Type B pancreatic cell (in vitro differentiated cells): ENCODE measurements at places on chromosomes 5 and 9. TPM values are rescaled to one million over a fixed set of nuclear protein-coding genes. Genes with fewer than 3 reads are reported as not detected.

GRCh38 chr9:112242147-112242804 lies 67.2 kb upstream of the SUSD1 start:
- no peak for DNase-seq

GRCh38 chr5:129609710-129610109 lies 138.2 kb upstream of the MINAR2 start:
- no peak for DNase-seq

Gene C9orf153
- 1.1 TPM in 1 of 2 replicates, not detected in the other for total RNA-seq

Gene KCNV2
- not detected in 2 replicates for total RNA-seq

Gene PCDHA1
- total RNA-seq, result 0.45 TPM in 1 of 2 replicates, not detected in the other

Gene PITX1
- 6.3 and 13.4 TPM in 2 replicates for total RNA-seq

Gene FGF18
- total RNA-seq, result 1.7 and 3.2 TPM in 2 replicates

GRCh38 chr5:107533910-107534876 lies 136.5 kb downstream of the EFNA5 start:
- DNase-seq, result no peak

- peak; percentile 76 for DNase-seq
Measured at GRCh38 chr5:134525683-134526482, 413 bp downstream of the JADE2 start.

DNA sequence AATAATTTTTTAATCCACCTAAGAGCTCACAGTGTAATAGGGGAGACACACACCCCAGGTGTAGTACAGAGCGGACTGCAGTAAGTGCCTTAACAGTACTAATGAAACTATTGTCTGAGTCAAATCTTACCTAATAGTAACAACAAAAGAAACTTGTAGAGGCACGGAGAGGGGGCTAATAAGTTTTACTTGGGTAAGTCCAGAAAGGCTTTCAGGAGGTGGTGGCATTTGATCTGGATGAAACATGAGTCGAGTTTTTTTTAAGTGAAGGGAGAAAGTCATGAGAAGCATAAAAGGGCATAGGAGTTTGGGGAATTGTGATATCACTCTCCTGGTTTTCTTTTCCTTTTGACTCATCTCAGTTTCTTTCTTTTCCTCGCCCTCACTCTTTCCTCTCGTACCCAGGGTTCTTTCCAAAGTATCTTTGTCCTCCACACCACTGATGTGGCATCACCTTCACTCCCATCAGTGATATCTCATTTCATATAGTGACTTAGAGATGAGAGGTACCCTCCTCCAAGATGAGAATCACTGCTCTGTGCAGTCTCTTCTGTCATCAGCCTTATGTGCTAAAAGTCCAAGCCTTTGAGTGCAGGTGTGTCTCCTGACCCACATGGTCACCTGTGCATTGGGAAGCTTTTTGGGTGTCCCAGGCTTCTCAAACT lies 2.0 kb downstream of the CTNNA1 start:
- no peak for DNase-seq

Gene HNRNPK
- total RNA-seq, result 524 and 673 TPM in 2 replicates

- DNase-seq, result no peak
Measured at GRCh38 chr9:95557142-95557541, 40.4 kb upstream of the PTCH1 start.

Gene GMCL2
- total RNA-seq, result not detected in 2 replicates

Gene DEPDC1B
- total RNA-seq, result 14.0 and 29.1 TPM in 2 replicates

Gene CDHR2
- total RNA-seq, result 4.1 TPM in 2 replicates

DNA sequence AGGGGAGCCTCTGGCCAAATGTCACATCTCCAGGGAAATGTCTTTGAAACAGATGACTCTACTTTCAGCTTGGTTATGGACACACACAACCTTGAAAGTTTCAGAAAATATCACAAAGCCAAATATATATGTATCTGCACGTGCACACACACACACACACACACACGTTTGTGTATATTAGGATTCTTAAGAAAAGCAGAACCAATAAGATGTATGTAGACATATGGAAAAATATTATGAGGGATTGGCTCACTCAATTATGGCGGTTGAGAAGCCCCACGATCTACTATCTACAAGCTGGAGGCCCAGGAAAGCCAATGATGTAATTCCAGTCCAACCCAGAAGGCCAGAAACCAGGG lies 194.9 kb downstream of the PALM2AKAP2 start:
- DNase-seq, result no peak

DNA sequence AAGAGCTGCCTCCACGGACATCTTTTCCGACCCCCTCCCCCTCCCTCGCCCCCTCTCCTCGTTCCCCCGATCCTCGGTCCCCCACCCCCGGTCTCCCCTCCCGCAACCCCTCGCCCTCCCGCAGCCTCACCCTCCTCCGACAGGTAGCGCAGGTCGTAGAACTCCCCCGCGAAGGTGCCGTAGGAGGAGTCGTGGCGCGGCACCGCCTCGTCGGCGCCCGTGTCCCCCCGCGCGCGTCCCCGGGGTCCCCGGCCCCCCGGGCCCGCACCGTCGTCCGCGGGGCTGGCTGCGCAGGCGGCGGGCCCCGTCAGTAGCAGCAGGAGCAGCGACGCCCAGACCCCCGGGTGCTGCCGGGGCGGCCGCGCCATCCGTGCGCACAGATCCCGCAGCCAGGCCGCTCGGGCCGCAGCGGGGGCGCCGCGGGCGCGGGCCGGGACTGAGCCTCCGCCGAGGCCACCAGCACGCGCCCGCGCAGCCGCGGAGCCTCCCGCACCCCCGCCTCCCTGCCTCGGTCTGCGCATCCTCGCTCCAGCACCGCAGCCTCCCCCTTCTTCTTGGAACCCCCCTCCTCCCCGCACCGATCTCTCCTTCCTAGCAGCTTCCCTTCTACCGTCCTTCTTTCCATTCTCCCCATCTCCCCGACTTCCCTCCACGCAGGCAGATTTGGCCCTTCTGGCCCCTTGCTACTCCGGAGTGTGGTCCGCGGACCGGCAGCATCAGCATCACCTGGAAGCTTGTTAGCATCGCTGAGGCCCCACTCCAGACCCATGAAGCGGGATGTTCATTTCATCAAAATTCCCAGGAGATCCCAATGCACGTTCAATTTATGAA lies at the start of gene FRRS1L:
TSS of gene FRRS1L (minus strand) at position 479 of the 831 bp plus-strand sequence. CDS start at position 368, 111 bp downstream.
- DNase-seq, result no peak

GRCh38 chr5:91211997-91212713 lies 171.0 kb downstream of the ARRDC3 start:
- DNase-seq, result no peak
